ENCODE measurements at places on chromosomes 2 and 18. TPM values are rescaled to one million over a fixed set of nuclear protein-coding genes. Genes with fewer than 3 reads are reported as not detected.

Gene IL1F10
- not detected for total RNA-seq

Gene FAM124B
- total RNA-seq = 0.39 TPM

Gene DAW1
- 2.8 TPM for total RNA-seq

Gene POTEC
- not detected for total RNA-seq

Gene PCARE
- not detected for total RNA-seq

Gene EXOC6B
- total RNA-seq = 41.5 TPM

Gene KLHL14
- total RNA-seq = not detected

Gene MOCOS
- total RNA-seq = 2.2 TPM

Gene LRRTM4
- total RNA-seq = not detected

Gene CDCA7
- total RNA-seq = 3.9 TPM

Gene RGPD4
- not detected for total RNA-seq

Gene KHK
- total RNA-seq = not detected

Gene ACMSD
- total RNA-seq = not detected

Gene IL36RN
- total RNA-seq = not detected

Gene CCDC68
- total RNA-seq = 1.5 TPM

Gene ADAM23
- total RNA-seq = 5.7 TPM

Gene KCNF1
- total RNA-seq = not detected

Gene HYCC2
- total RNA-seq = 4.7 TPM

Gene RPRD1A
- total RNA-seq = 18.1 TPM

Gene MARCHF7
- total RNA-seq = 45.9 TPM

Gene LRATD1
- total RNA-seq = 0.59 TPM

Gene ERFE
- 3.9 TPM for total RNA-seq

Gene SERPINB12
- not detected for total RNA-seq

Gene POTEI
- not detected for total RNA-seq

Gene PLEKHA3
- 8.3 TPM for total RNA-seq

Gene SLC11A1
- not detected for total RNA-seq

Gene TMEM198
- 6.4 TPM for total RNA-seq

Gene AMER3
- not detected for total RNA-seq

Gene NDC80
- total RNA-seq = 2.7 TPM

Gene NAT8
- total RNA-seq = not detected

Gene ZNF521
- total RNA-seq = 45.1 TPM

Gene MC4R
- total RNA-seq = not detected

Gene TWIST2
- 94.5 TPM for total RNA-seq

Gene AQP12B
- total RNA-seq = not detected

Gene DCDC2C
- not detected for total RNA-seq

Gene PROKR1
- total RNA-seq = not detected

Gene NETO1
- total RNA-seq = not detected

Gene CXXC1
- 28.4 TPM for total RNA-seq

Gene APOB
- total RNA-seq = 0.56 TPM

Gene CROCC2
- 0.12 TPM for total RNA-seq

Gene SP5
- not detected for total RNA-seq

Gene CCDC141
- not detected for total RNA-seq

Gene PNPT1
- total RNA-seq = 11.4 TPM

All from cardiac ventricle fibroblast (primary cell).